ENCODE measurements at places on chromosomes 6 and 20. TPM values are rescaled to one million over a fixed set of nuclear protein-coding genes. Genes with fewer than 3 reads are reported as not detected.

ABRACL gene
- total RNA-seq = 23.0 TPM

RBL1 gene
- 6.7 TPM for total RNA-seq

IMPG1 gene
- total RNA-seq = not detected

NOTCH4 gene
- total RNA-seq = 0.83 TPM

ULBP1 gene
- 11.5 TPM for total RNA-seq

GABRR1 gene
- not detected for total RNA-seq

BMP7 gene
- total RNA-seq = not detected

VSTM2L gene
- 14.7 TPM for total RNA-seq

ETV7 gene
- total RNA-seq = 0.24 TPM

HLA-DRB5 gene
- not detected for total RNA-seq

FOXS1 gene
- 11.8 TPM for total RNA-seq

UNC93A gene
- not detected for total RNA-seq

MYBL2 gene
- 16.1 TPM for total RNA-seq

ZSCAN26 gene
- total RNA-seq = 19.8 TPM

SRSF12 gene
- 3.7 TPM for total RNA-seq

DACT2 gene
- total RNA-seq = 1.4 TPM

TRIM31 gene
- not detected for total RNA-seq

SNAI1 gene
- 13.0 TPM for total RNA-seq

DDO gene
- total RNA-seq = not detected

LY6G6D gene
- total RNA-seq = not detected

CTCFL gene
- not detected for total RNA-seq

DPPA5 gene
- not detected for total RNA-seq

PNPLA1 gene
- total RNA-seq = not detected

C6orf163 gene
- 3.8 TPM for total RNA-seq

MCCD1 gene
- not detected for total RNA-seq

CLDN20 gene
- total RNA-seq = not detected

IL20RA gene
- not detected for total RNA-seq

RIMS1 gene
- total RNA-seq = 23.5 TPM

PARD6B gene
- total RNA-seq = 1.1 TPM

PTCRA gene
- total RNA-seq = not detected

MRAP2 gene
- 9.2 TPM for total RNA-seq

Data from osteocyte (in vitro differentiated cells).